Stimulated activated naive B cell treated with anti-CD40 and anti-IgM and Interleukin-4, amounts not matched to agents 10 μg/mL and 1 μg/mL and 100 μg/mL, for 72 hours (primary cell): ENCODE measurements at places on chromosomes 12 and 14.

- DNase-seq: no peak
Measured at GRCh38 chr14:21428930-21429329, 27.0 kb downstream of the CHD8 start.

- DNase-seq: no peak
Measured at GRCh38 chr12:80175307-80175930, 76.1 kb downstream of the OTOGL start.

DNA sequence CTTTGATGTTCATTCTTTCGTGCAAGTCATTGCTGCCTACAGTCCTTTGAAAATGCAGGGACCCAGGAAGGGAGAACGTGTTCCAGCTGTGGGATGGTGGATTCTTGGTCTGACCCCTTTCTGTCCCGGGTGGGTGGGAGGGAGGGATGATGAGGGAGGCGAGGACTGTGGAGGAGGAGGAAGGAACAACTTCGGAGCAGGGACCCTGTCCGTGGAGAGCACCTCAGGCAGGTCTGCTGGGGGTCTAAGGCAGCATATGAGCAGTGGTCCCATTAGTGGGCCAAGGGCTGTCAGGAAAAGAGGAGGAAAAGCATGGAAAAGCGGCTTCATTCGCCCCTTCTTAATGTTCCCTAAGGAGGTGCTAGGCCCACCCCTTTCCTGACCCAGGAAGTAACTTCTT is 36.0 kb downstream of the CACNA2D4 start:
- no peak for DNase-seq

GRCh38 chr14:97107080-97107479 is 309.9 kb downstream of the VRK1 start:
- no peak for DNase-seq

DNA sequence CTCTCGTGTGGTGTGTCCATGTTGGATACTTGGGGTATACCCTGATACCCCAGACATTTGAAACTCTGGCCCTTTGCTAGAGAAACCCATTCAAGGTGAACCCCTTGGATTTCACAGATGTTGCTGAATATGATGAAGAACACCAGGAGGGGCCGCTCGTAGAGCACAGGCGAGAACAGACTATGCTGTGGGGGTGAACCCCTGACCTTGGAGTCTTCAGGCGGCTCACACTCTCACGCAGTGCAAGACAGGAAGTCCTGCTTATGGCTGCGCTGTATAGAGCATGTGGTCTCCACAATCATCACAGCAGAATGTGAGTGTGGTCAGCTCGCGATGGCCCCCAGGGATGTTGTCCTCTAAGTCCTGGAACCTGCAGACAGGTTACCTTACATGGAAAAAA is 60.4 kb downstream of the SLC15A4 start:
- no peak for DNase-seq

DNA sequence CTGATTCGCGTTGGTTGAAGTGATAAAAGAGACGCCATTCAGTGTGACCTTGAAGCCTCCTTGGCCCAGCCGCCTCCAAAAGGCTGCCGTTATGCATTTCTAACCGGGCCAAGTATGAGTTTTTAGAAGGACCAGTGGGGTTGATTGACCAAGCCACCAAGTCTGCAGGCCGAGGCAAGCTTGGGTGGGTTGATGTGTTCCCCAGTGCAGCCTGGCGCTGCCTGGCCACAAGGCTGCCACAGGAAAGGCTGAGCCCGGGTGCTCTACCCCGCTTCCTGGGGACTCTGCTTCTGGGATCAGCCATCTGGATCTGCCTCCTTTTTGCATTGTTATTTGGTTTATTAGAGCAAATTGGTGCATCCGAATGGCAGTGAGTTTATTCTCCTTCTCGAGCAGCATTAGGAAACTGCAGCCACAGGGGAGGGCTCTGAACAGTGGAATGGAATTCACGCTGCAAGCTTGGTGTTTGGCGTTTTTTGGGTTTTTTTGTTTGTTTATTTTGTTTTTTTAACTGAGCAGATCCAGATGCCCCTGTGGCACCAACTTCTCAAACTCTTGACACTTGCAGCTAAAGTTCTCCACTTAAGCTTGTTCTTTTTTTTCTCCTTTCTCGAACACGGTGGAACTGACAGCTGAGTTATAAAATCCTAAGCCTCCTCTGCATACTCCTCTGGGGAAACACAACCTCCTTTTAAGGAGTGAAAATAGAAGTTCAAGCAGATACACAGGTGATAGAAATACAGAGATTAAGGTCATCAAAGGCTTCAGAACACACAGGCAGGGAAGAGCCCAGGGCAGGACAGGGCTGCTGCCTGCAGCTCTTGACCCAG is 145.4 kb upstream of the FKBP4 start:
- no peak for DNase-seq

DNA sequence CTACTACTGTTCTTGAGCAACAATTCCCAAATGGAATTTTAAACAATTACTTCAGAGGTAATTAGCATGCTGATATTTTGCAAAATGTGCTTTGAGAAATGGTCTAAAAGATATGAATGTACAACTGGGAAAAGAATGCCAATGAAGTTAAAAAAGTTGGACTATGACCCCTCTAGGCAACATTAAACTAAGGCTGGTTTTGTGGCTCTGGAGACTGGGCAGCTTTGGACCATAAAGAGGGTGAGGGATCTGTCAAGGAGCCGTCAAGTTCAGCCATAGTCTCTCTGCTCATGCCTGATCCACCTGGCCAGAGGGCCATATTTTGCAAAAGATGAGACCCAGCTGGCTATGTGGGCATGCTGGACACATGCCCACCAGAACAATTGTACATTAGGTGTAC is 38.8 kb downstream of the CMAS start:
- DNase-seq: no peak

DNA sequence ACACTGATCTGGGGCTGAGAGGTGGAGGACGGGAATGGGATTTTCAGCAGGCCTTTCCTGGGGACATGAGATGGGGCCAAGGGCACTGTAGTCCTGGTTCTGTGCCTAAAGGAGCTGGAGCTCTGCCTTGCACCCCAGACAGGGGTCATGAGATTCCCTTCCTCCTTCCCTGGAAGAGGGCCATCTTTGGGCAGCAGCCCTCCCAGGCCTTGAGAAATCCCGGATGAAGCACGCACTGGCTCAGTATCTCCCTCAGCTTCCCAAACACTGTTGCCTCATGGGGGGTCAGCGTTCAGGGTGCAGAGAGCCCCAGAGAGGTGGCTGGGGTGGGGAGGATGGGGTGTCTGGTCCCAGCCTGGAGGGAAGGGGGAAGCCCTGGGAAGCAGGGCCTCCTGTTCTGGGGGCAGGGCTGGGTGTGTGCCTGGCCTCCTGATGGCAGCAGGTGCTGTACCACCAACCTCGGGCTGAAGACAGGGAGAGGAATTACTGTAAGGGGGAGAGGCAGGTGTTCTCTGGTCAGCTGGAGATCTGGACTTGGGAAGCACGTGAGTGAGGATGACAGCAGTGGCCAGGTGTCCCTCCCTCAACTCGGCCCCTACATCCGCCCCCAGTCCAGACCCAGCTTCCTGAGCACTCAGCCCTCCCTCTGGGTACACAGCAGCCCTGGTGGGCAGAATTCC is 8.4 kb upstream of the NR4A1 start:
- DNase-seq: no peak

- DNase-seq: peak; percentile 25
Measured at GRCh38 chr14:44961151-44961553, 595 bp downstream of the KLHL28 start.

GRCh38 chr12:117622087-117622486 is 260.7 kb upstream of the NOS1 start:
- DNase-seq: no peak

- no peak for DNase-seq
Measured at GRCh38 chr12:52690351-52691075, 10.3 kb upstream of the KRT1 start.

DNA sequence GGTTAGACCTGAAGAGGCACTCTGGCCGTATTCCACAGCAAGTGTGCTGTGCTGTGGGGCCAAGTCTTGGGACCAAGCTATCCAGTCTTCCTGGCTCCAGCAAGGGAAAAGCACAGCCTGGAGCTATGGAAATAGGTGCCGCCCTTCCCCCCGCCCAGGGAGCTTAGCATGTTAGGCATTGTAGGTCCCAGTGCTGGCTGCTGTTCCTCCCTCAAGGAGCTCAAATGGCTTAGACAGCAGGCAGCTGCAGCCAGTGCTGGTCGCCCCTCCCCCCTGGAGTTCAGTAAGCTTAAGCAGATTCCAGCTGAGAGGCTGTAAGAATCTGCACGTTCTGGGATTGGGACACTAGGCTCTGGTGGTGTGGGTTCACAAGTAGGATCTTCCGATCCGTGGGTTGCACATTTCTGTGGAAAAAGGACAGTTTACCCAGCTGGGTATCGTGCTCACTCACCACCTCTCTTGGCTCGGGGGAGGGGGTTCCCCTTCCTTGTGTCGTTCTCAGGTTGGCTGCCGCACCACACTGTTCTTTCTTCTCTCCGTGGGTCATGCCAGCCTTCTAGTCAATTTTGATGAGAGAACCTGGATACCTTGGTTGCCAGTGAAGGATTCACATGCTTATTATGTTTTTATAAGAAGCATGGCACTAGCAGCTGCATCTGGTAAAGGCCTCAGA is 127.3 kb downstream of the CNTN1 start:
- no peak for DNase-seq

GRCh38 chr14:20782280-20782890 is 1.3 kb downstream of the RNASE6 start:
- DNase-seq: peak; percentile 11

DNA sequence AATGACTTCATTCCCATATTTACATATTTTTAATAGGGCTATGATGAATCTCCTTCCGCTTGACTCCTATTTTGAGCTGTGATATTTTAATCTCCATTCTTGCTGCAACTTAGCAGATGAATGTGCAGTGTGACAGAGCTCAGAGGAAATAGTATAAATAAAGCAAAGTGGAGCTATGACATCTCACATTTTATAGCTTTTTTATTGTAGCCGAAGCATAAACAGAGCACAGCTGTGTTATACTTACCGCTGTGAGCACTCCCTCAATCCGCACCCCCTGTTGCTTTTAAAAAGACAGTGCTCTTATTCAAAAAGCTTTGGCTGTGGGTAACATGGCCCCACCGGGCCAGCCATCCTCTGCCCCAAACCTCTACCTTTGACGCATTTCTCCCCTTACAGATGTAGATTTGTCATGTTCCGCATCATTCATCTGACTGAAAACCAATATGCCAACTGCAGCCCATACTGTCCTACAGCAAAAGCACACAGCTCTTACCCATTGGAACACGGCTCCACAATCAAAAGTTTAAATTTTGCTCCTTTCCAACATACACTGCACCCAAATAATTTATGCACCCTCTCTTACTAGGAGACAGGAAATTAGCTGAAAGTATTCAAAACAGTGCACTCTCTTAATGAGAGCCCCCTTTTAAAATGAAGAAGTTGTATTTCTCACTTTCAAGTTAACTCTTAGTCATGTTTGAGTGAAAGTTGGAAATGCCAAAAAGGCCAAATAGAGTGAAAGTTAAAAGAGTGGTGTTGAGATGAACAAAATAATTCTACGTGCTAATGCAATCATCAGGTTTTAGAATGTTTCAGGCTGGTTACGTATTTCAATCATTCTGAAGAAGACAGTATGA is 429.3 kb upstream of the SOX5 start:
- peak; percentile 49 for DNase-seq

DNA sequence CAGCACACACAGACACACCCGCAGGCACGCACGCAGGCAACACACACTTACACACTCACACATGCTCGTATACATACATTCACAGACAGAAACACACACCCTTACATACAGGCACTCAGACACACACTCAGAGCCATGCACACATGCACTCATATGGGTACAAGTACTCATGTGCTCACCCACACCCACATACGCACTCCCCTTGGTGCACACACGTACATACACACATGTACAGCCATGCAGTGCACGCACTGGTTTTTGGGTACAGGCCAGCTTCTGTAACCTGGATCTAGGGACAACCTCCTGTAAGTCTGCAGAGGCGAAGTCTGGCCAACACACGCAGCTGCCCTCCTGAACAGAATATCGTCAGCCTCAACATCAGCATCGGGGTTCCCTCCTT is 221.3 kb upstream of the RTL1 start:
- no peak for DNase-seq

GRCh38 chr12:8491646-8492530 is 21.4 kb upstream of the CLEC4D start:
- DNase-seq: no peak

DNA sequence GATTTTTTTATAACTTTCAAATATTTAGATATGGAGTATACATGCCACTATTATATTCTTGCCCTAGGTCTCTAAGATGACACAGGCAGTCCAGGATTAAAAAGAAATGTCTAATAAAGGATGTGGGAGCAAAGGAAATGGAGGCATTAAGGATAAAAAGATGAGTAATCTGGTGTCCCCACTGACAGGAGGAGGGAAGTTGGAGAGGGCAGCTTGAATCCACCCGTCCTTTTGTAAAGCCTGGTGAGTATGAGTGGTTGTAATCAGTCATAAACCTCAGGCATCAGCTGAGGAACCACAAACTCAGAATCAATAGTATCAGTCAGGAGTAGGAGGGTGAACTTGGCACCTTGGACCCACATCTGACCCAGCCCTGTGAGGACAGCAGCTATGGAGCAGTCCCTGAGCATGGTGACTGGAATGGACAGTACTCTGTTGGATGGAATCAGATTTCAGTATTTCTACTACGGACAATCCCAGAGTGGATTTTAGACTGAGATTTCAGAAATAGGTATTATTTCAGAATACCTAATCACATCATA is 100.5 kb downstream of the EXOC5 start:
- DNase-seq: no peak

GRCh38 chr12:20368114-20368650 is at the start of gene PDE3A:
Gene PDE3A (plus strand): TSS chr12:20368537. CDS start chr12:20369285, 748 bp downstream.
- DNase-seq: no peak
